Skin of body (tissue), 3 donors: ENCODE measurements at places on chromosomes 3 and 15. TPM values are rescaled to one million over a fixed set of nuclear protein-coding genes. Genes with fewer than 3 reads are reported as not detected.

DNA sequence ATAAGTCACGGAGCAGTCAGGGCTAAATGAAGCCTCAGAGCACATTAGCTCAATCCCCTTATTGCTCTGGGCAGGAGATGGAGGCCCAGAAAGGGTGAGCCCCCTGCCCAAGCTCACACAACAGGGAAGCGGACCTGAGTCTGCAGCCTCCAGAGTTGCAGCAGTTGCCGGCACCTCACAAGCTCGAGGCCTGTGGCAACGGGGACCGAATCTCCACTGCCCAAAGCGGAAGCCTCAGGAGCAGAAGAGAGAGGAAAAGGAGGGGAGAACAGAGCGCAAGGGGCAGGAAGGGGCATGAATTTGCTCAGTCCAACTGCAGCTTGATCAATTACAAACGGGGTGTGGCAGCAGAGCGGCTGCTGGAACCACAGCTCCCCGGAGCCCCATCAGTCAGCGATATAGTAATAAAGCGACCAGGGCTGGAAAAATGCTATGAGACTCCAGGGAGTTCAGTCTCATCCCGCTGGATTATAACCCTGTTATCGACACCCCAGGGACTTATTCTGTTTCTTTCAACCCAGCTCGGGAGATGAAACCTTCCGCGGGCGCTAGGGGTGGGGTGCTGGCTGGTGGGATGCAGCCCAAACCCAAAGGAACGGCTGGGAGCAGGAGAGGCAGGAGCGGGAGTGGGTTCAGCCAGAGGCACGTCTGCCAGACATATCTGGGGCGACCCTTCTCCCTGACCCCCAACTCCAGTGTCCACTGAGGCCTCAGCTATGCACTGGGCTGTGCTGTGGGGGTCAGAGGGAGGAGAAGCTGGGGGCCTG is 219.7 kb upstream of the LINGO1 start:
- DNase-seq, result no peak

Gene TMCO5A
- not detected for total RNA-seq

DNA sequence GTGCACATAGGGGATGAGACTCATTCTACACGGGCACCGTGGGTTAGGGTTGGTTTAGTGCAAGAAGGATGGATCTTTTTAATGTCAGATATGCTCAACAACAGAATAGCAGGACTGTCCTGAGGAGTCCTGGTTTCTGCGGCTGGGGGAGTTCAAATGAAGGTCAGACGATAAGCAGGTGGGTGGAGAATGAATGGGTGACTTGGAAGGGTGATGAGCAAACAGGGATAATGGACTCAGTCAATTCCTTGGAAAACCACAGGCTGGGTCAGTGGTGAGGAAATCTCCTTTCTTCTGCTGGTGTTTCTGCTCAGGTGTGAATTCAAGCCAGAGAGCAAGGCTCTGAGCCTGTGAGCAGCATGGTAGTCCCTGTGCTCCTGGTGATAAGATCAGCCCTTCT is 59.9 kb downstream of the MESD start:
- DNase-seq, result no peak

- no peak for DNase-seq
Measured at GRCh38 chr15:63354821-63355650, 26.6 kb downstream of the CA12 start.
